ENCODE measurements at places on chromosomes 6 and 20.

DNA sequence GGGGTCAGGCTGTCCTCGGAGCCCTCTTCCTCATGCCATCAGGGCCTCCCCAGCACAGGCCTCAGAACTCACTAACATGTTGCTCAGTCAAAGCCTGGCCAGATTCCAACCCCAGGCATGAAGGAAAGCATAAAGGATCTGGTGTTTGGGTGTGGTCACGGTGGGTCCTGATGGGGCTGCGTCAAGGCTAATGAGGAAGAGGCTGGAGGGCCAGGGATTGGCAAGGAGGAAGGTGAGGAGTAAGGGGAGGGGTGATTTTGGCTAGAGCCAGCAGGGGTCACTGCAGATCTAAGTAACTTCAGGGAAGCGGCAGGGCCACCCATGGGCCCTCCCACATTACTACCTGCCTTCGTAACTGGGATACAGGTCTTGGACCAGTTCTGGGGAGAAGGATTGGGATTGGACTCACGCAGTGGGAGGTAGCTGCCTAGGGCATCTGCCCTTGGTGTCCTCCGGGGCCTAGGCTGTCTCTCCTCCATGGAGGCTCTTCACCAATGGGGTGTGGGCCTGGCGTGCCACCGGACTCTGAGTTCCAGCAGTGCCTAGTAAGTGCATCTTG lies 36.2 kb upstream of the MRPS18A start:
- DNase-seq: no peak

GRCh38 chr20:44850272-44850671 lies 35.2 kb upstream of the YWHAB start:
- DNase-seq: no peak

DNA sequence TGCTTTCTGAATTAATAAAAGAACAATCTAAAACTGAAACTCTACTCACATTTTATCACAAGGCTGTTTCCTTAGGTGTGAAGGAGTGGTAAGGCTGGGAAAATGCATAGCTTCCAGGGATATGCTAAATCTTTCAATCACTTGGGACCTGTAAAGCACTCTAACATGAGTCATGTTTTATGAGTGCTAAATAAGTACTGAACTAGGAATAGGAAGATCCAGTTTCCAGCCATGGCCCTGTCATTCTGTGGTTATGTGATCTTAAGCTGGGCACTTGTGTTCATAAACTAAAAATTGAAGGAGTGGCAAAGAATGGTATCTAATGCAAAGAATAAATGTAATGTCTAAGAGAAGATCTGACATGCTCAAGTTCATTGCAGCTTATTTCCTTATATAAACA lies 6.1 kb upstream of the TMEM200A start:
- no peak for DNase-seq

GRCh38 chr6:54910921-54911320 lies 64.3 kb downstream of the FAM83B start:
- DNase-seq: no peak

- DNase-seq: no peak
These were observed 66.1 kb upstream of the GLP1R start for GRCh38 chr6:38982470-38982869.

GRCh38 chr6:11876934-11877433 lies 98.4 kb upstream of the ADTRP start:
- no peak for DNase-seq

- DNase-seq: no peak
These were observed 64.7 kb upstream of the ZNF217 start for GRCh38 chr20:53658322-53658721.

DNA sequence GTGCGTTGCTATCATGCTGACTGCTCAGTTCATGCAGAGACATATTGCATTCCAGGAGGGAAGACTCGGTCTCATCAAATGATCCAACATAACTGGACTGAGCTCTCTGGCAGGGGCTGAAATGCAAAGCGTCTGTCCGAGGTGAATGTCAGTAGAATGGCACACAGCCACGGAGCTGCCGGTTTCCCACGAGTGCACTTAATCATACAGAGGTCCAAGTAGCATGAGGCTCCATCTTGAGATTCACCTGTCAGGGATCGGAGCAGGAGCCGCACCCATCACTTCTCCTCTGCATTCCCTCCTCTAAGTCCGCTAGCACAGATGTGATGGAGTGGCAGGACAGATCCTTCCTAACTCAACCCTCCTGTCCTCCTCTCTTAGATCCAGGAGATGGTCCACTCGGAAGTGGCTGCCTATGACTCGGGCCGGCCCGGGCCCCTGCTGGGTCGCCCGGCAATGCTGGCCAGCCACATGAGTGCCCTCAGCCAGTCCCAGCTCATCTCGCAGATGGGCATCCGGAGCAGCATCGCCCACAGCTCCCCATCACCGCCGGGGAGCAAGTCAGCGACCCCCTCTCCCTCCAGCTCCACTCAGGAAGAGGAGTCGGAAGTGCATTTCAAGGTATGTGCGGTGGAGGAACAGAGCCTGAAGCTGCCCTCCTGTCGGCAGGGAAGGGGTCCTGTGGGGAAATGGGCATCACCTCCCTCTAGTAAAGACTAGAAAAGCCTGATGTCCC lies 135.9 kb downstream of the JPH2 start:
- peak; percentile 41 for DNase-seq

GRCh38 chr20:50195524-50196120 lies 5.0 kb downstream of the CEBPB start:
- DNase-seq: no peak

GRCh38 chr6:11810039-11810541 lies 31.5 kb upstream of the ADTRP start:
- peak; percentile 93 for DNase-seq

GRCh38 chr6:85580118-85580877 lies 13.4 kb downstream of the SNX14 start:
- DNase-seq: no peak

DNA sequence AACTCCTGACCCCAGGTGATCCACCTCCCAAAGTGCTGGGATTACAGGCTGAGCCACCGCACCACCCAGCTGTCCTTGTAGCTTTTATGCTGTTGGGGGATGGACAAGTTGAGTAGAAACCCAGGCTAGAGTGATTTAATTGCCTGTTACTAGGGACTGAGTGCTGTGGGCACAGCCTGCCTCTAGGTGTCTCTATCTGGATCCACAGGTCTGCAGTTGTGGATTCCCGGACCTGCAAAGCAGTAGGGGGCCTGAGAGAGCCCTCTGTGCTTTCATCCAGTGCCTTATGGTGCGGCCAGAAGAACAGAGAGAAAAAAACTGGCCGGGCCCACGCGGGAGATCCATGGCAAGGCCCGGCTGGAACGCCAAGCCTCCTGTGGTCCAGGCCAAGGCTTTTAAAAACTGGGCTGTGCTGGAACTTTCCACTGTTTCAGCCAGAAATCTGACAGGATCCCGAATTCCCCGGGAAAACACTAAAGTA lies 5.2 kb downstream of the SIRPA start:
- no peak for DNase-seq

GRCh38 chr6:91352878-91353277 lies 766.0 kb upstream of the MAP3K7 start:
- DNase-seq: no peak

- no peak for DNase-seq
These were observed 71.6 kb upstream of the LGSN start for GRCh38 chr6:63391203-63391970.

GRCh38 chr20:50561379-50562078 lies 51.3 kb downstream of the PTPN1 start:
- no peak for DNase-seq

GRCh38 chr6:75201901-75202672 lies 3.8 kb downstream of the COL12A1 start:
- no peak for DNase-seq

GRCh38 chr6:95935736-95936135 lies 80.0 kb upstream of the FUT9 start:
- no peak for DNase-seq

- DNase-seq: no peak
These were observed 187.6 kb downstream of the CD83 start for GRCh38 chr6:14305131-14305530.

GRCh38 chr6:44255871-44256774 lies 1.2 kb downstream of the SLC35B2 start:
- no peak for DNase-seq

- no peak for DNase-seq
These were observed 411.0 kb downstream of the C6orf118 start for GRCh38 chr6:164898412-164898811.

GRCh38 chr6:14059791-14060436 lies 57.7 kb upstream of the CD83 start:
- no peak for DNase-seq

DNA sequence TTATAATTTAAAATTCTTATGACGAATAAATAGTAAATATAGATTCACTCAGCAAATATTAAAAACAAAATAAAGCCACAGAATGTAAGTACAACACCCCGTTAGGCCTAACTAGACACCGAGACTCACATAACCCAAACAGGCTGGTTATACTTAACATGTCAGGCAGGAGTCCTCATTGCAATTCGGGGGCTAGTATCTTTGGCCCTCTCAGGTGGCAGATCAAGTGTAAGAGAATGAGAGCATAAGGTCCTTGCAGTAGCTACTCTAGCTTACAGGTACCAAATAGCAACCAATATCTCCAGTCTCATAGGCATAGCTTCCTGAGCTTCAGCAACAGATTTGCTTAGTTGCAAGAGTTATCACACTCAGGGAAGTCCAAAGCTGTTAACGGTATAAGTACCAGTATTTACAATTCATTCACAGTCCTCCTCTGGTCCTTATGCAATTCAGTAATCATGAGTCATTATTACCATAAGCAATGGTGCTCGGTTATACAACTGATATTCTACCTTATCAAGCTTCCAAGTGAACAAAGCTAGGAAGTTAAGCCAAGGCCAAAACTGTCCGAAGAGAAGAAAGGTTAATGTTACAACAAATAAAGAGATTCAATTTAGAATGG lies 20.1 kb downstream of the REV3L start:
- DNase-seq: no peak

- DNase-seq: no peak
These were observed 79.5 kb downstream of the CDH4 start for GRCh38 chr20:61331543-61331942.

DNA sequence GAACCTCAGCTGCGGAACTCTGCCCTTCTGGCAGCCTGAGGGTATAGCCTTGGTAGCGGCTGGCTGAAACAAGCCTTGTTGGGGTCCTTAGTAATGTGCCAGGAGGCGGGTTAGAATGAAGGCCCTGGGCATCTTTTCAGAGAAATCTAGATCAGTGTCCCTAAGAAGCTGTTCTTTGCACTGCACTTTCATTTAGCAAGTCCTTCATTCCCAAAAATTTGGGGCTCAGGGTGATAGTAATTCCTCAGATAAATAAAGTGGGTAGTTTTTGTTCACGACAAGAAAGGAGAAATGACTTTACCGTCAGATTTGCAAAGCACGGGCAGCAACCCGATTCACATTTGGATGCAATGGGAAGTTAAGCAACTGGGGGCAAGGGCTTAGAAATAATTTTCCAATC lies 3.2 kb downstream of the INSM1 start:
- DNase-seq: no peak

- DNase-seq: no peak
These were observed 26.9 kb downstream of the DDX27 start for GRCh38 chr20:49245921-49246740.

DNA sequence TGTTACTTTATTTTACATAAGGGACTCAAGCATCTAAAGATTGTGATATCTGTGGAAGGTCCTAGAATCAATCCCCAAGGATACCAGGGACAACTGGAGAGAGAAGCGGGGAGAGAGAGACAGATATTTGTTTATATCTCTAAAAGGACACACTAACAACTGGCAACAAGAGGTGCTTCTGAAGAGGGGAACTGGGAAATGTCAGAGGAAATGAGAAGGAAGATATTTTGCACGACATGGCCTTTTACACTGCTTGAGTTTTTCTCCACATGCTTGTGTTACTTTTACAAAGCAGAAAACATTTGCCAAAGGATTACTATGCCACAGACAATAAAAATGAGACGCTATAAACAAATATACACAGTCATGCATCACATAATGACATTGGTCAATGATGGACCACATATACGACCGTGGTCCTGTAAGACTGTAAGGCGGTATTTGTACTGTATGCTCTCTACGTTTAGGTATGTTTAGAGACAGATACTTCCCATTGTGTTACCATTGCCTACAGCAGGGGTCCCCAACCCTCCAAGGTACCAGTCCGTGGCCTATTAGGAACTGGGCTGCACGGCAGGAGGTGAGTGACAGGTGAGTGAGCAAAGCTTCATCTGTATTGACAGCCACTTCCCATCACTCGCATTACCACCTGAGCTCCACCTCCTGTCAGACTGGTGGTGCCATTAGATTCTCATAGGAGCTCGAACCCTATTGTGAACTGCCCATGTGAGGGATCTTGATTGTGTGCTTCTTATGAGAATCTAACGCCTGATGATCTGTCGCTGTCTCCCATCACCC lies 64.6 kb upstream of the PTPN1 start:
- no peak for DNase-seq

- DNase-seq: no peak
These were observed 9.7 kb upstream of the CCN6 start for GRCh38 chr6:112044196-112044595.

DNA sequence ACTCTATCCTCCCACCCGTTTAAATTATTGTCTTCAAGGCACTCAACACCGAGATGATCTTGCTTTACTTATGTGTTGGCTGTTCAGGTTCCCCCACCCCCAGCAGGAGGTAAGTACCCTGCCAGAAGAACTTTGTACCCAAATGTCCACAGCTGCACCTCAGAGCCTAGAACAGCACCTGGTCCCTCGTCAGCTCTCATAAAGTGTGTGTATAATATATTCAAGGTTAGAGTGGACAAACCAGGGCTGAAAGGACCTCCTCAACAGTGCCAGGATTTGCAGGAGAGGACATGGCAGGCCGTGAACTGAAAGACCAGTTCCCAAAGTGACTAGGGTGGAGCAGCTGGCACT lies 5.9 kb upstream of the CPXM1 start:
- peak; percentile 11 for DNase-seq

- no peak for DNase-seq
These were observed 146.6 kb downstream of the RNASET2 start for GRCh38 chr6:166809721-166810120.

GRCh38 chr20:18018100-18018499 lies 39.6 kb downstream of the OVOL2 start:
- DNase-seq: no peak

GRCh38 chr6:130222775-130223174 lies at the start of gene SAMD3:
TSS of gene SAMD3 (minus strand) at chr6:130222951. CDS start at chr6:130215273, 7,678 bp downstream.
- no peak for DNase-seq

GRCh38 chr6:119195848-119196247 lies 117.4 kb upstream of the FAM184A start:
- no peak for DNase-seq

DNA sequence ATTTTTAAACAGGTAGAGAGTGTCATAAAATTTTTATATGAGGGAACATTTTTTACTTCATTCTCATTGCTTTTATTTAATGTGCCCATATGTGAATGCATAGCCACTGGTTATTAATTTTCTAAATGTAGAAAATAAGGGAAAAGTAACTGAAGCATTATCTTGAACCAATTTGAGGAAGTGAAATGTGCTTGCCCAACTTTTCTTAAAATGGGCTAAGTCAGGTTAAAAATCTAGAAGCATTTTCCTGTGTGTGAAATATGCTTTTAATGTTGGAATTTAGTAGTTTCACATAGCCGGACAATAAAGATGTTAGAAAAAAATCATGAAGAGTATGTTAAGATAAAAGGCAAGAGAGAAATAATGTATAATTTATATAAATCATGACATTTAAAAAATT lies 3.8 kb downstream of the SEC23B start:
- no peak for DNase-seq
